Right lobe of liver (tissue), 6 donors: ENCODE measurements at places on chromosomes 1 and 21. TPM values are rescaled to one million over a fixed set of nuclear protein-coding genes. Genes with fewer than 3 reads are reported as not detected.

- DNase-seq: peak; percentile 69
These were observed 17.3 kb downstream of the NOC2L start for GRCh38 chr1:941588-942383.

- no peak for DNase-seq
These were observed 45.7 kb downstream of the ATP2B4 start for GRCh38 chr1:203672346-203672745.

DNA sequence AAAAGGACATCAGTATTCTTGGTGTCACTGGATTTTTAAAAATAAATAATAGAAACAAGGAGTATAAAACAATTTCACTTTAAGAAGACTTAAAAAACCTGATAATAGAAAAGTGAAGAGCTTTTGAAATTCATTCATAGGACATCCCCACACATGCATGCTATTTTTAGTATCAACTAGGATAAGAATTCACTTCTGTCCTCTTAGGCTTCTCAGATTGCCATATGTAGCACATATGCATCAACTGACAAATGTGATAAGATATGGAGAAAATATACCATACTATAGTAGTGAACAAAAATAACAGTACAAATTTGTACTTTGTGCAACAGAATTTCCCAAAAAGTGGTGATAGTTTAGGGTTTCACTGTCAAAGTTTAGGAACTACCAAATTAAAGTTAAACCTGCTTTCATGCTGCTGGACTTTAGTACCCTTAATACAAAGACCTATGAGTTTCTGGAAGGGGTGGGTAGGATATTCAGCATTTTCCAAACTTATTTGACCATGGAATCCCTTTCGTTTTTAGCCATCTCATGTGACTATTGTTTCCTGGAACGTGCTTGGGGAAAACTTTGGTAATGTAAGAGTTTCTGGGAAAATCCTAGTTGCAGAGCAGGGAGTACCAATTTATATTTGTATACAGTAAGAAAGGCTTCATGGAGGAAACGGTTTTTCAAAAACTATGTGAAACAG is 19.8 kb downstream of the RPRD2 start:
- no peak for DNase-seq

The AMIGO1 gene
- total RNA-seq: 2.9 TPM

DNA sequence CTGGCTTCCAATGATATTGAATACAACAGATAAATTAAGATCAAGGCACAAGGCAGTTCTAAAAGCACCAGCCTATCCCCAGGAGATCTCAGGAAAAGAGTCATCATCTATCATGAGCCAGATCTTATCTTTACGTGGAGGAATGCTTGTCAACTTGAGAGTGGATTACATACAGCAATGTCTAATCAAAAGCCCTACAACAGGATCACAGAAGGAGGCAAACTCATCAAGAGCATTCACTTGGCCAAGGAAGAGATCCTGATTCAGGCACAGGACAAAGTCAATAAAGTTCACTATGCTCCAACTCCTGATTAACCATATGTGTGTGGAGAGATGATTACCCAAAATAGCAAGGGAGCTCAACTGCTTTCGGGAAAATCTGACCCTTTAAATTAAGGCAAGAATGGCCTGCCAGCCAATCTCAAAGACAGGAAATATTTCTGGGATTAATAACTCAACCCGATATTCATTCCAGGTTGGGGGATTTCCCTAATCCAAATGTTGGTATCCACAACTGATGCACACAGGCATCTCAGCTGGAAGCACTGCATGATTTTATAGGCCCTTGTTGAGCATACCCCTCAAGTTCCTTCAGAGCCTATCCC is 33.7 kb downstream of the TBX15 start:
- no peak for DNase-seq

- DNase-seq: no peak
These were observed 39.6 kb upstream of the COL6A1 start for GRCh38 chr21:45941717-45942546.

- no peak for DNase-seq
These were observed 36.2 kb upstream of the GADD45A start for GRCh38 chr1:67648582-67649326.

DNA sequence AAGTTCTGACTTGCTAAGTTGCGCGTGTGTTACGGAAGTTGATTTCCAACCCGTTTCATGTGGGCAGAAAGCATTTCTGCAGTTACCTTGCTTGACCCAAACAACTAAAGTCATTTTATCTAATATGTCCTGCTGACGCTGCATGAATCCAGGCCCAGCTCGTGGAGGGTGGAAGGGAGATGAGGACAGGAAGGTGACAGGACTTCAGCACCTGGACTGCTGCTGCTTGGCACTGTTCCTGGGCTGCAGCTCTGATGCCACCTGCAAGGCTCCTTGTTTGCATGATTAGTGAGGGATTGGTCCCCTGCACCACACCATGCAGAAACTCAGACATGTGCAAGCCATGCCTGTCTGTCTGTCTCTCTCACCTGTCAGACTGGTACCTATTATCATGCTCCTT is 198.4 kb downstream of the PRDM2 start:
- DNase-seq: no peak
